ENCODE measurements at places on chromosomes 2 and 18.

GRCh38 chr2:62719757-62720156 lies 14.2 kb downstream of the EHBP1 start:
- DNase-seq, result no peak

DNA sequence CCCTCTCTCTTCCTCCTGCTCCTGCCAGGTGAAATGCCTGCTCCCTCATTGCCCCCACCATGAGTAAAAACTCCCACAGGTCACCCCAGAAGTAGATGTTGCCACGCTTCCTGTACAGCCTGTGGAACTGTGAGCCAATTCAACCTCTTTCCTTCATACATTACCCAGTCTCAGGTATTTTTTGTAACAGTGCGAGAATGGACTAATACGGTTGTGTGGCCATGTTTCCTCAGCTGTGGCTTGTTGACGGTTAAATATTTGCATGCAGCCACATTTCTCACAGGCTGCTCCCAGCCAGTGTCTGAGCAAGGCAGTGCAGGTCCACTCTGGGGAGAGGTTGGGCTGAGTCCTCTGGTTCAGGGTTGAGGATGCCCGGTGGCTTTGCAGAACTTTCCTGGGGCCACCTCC lies 27.8 kb upstream of the COPS8 start:
- DNase-seq, result no peak

GRCh38 chr2:202814226-202814625 lies 57.3 kb downstream of the ICA1L start:
- DNase-seq, result no peak

DNA sequence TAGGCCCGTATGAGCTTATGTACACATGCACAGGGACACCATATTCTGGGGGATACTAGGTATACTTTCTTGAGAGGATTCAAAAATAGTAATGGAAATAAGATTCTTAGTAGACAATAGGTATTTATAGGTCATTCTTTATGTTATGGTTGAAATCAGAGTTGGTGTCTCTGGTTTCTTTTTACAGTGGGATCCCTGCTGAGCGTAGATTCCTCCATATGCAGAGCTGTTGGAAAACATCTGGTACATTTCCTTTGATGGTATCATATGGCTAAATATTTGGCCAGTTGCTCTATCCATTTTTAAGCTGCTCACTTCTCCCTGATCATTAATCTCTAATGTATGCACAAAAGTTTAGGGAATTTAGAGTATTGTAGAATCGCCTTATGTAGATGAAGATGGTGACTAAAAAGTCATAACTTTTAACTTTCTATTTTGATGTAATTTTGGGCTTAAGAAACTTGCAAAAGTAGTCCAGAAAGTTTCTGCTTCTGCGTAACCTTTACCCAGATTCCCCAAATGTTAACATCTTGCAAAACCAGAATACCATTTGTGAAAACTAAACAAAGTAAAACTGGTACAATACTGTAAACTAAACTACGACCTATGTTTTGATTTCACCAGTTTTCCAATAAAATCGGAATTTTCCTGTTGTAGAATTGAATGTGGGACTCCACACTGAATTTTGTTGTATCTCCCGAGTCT lies 5.4 kb downstream of the ARHGAP28 start:
- DNase-seq, result no peak

- peak; percentile 37 for DNase-seq
Observed at GRCh38 chr2:25377822-25378421, 36.2 kb upstream of the DNMT3A start.

- DNase-seq, result no peak
Observed at GRCh38 chr18:2258954-2259353, 312.4 kb downstream of the METTL4 start.

DNA sequence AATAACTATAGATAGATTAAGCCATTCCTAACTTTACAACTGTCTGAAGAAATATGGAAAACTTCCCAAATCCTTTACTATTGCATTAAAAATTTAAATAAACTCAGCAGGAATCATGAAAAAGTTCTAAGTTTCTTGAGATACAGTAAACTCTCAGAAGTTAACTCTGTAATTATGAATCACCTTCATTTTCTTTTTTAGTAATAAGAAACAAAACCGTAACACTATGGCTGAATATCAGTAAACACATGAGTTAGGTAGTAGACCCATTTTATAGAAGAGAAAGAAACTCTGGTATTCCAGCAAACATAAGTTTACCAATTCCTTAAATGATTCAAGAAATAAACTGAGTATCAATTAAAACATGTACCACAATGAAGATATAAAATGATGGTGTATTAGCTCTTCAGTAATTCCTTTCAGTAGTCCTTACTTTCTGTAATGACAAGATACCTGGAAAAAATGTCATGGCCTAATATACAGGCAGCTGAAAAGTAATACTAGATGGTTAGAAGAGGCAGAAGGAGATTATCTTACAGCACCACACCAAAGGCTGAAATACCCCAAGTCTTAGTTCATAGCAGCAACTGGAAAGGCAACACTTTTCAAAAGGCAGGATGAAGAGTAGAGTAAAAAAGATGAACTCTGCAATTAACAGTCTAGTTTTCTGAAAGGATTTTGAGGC lies 11.5 kb downstream of the TRIP12 start:
- no peak for DNase-seq

GRCh38 chr2:112962308-112963175 lies 15.3 kb upstream of the IL36G start:
- DNase-seq, result no peak

DNA sequence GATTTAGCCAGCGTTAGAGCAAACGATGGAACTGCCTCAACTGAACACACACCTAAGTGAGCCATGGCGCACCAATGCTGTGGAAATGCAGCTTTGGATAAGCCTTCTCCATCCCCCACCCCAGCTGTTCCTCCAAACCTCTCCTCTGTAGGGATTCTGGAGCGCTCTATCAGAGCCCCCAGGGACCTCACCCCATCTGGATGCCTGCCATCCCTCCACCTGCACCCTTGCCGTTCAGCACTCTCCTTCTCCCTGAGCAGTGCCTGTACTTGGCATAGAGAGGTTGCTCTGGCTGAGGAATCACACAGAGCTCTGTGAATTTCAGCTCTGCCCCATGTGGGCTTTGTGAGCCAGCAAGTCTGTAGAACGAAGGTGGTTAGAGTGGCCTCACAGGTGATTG lies 42.8 kb upstream of the INHBB start:
- no peak for DNase-seq

GRCh38 chr2:196276421-196276820 lies 105.0 kb upstream of the STK17B start:
- DNase-seq, result no peak

DNA sequence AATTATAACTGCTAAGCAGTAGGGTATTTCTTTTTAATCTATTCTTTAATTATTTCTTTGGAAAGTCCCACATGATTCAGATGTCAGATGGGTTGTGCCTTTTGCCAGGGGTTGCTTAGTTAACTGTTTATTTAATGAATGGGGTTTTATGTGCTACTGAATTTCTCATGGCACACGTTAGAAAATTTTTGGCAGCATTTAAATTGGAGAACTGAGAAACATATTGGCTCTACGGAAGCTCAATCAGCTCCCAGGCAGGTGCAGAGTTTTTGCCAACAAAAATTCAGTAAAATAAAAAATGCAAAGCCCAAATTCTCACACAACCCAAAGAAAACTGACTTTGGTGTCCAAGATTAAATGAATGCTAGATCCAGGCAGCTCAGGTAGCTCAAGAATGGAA lies 467.2 kb downstream of the NRXN1 start:
- DNase-seq, result no peak

DNA sequence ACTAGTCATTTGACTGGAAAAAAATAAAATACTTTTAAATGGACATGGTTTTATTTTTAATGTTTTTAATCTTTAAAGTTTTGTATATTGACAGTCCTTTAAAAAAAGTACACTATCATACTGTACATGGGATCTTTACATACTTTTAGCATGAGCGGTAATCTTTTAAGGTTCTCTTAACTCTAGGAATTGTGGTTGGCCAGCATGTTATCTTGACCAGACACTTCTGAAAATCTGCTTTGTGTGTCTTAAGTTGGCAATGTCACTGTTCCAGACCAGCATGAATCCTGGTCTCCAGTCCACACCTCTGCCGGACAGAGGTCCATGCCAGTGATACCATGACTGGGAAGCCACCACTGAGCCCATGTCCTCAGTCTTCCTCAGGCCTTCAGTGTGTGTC lies 17.7 kb downstream of the ITGB1BP1 start:
- no peak for DNase-seq

DNA sequence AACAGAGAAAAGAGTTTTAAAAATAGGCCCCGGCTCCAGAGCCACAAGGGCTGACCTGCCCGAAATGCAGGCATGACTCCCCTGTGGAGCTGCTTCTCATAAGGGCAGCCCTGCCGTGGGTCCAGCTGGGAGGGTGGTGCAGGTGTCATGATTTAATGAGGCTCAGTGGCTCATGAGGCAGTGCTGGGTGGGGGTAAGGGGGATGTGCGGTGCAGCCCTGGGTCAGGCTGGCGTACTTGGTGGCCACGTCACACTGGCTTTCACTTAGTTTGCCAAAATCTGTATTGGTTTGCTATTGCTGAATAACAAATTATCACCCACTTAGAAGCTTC lies 33.6 kb downstream of the HJURP start:
- DNase-seq, result no peak

DNA sequence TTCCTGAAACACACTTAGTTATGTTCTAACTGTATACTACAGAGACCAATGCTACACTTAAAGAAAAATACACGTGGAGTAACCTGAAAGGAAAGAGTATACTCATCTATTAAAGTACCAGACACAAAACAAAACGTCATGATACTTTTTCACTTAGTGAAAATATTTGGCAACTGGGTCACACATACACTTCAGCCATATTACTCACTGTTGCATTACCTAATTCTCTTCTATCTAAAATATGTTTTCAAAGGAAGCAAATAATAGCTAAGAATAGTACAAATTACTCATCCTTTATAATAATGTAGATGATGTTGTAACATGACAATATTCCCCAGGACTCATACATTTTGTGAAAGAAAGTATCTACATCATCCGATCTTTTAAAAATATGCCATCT lies 76.5 kb upstream of the EPB41L3 start:
- DNase-seq, result no peak

GRCh38 chr18:25281556-25281955 lies 70.4 kb downstream of the ZNF521 start:
- DNase-seq, result no peak

GRCh38 chr2:50263728-50264127 lies 768.2 kb downstream of the NRXN1 start:
- DNase-seq, result no peak

DNA sequence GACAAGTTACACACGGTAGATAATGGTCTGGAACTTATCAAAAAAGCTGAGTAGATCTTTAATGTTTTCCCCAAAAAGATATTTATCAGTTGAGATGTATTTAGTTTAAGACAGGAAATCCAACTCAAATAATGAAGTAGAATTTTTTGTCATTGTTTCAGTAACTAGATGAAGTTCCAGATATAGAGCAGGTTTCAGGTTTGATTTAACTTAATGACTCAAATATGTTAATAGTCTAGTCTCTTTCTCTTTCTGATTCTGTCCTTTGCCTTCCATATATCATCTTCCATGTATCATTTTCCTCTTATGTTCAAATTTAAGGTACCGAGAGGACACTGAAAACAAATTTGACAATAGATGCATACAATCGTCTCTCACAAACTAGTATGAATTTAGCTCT lies 23.6 kb upstream of the DOCK10 start:
- DNase-seq, result no peak

- DNase-seq, result no peak
Observed at GRCh38 chr18:11785444-11786055, 65.7 kb upstream of the CHMP1B start.

DNA sequence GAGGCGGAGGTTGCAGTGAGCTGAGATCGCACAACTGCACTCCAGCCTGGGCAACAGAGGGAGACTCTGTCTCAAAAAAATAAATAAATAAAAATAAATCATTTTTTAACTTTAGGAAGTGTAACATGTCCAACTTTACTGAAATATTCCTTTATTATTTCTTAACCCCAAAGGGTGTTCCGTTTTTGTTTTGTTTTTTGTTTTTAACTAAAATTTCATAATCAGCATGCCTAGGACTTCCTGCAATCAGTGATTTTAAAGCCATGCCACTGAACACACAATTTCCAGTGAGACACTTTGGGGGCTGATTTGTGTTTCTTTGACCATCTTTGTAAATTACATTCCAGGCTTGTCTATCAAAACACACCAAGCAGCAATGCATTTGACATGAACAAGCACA lies 7.1 kb downstream of the CATIP start:
- DNase-seq, result no peak

DNA sequence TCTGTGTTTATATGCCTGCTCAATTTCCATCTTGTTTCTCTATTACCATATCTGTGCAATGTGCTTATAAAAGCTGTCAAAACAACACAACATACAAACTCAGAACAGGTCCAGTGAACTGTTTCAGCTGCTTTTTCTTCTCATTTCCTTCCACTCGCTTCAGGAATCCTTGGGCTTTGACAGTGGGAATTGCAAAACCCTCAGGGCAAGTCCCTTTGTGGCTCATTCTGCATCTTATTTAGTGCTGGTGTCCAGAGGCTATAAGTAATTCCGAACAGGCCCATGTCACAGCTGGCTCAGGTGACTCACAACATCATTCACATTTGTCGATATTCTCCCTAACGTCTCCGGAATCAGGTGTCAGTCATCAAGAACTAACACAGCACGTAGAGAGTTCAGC lies 309.9 kb upstream of the ZNF521 start:
- DNase-seq, result no peak

- no peak for DNase-seq
Observed at GRCh38 chr18:39622431-39622830, 2056.8 kb upstream of the CELF4 start.

DNA sequence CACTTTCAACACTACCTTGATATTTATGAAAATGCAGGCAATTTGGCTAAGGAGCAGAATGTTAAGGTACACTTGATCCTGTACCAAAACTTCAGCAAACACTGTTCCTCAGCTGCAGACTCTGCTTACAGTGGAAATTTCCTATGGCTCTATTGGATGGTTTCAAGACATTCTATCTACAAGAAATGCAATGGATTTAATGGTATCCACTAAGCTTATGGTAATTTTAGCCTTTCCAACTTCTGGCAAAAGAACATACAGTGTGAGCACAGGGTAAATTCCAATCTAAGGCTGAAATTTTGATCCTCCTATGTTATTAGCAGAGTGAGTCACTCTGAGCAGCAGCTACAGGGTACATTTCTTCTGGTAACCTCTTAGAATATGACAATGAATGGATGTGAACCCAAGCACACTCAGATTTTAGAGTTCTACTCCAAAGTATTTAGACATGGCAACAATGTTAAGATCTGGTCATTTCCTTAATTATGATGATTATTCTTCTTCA lies 361.8 kb upstream of the PIK3C3 start:
- DNase-seq, result no peak

DNA sequence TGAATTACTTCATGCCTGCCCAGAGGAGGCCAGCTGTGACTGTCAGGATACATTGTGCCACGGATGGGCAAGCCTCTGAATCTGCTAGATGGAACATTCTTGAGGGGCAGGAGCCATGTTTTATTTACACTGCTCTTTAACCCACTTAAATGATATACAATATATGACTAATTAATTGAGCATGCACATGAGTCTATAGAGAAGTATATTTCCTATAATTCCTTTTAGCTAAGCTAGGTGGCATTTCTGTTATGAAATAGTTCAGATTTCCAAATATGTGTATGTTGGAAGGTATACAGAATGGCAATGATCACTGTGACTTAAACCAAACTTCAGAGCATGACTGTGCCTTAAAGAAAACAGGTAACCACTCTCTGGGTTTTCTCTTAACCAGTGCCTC lies 131.7 kb downstream of the RAB3GAP1 start:
- no peak for DNase-seq

GRCh38 chr2:177588671-177589070 lies 196.1 kb downstream of the AGPS start:
- DNase-seq, result no peak

- DNase-seq, result peak; percentile 95
Observed at GRCh38 chr2:43018179-43019024, 208.0 kb downstream of the ZFP36L2 start.
